ENCODE measurements at places on chromosomes 3 and 15. TPM values are rescaled to one million over a fixed set of nuclear protein-coding genes. Genes with fewer than 3 reads are reported as not detected.

Gene P2RY14
- 1.2 TPM for total RNA-seq

- no peak for DNase-seq
These were observed 102.6 kb upstream of the ROPN1 start for GRCh38 chr3:124094496-124094895.

DNA sequence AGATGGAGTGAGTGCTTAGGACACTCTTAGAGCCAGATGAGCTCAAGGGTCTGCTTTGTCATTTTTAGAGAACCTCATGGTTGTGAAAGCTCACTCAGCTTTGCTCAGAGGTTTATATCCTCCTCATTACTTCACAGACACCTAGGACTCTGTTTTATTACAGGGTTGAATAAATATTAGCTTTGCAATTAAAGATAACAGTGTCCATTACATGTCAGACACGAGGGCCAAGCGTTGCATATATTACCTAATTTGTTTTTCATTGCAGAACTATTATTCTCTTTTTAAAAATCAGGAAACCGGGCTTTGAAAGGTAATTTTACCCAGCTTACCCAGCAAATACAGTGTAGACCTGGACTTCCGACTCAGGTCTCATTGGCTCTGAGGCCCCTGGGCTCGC, 16.1 kb downstream of the MAP6D1 start:
- no peak for DNase-seq

GRCh38 chr15:90054618-90055097, 47.6 kb downstream of the IDH2 start:
- DNase-seq = no peak

GRCh38 chr3:107117922-107118536, 259.2 kb upstream of the CCDC54 start:
- no peak for DNase-seq
